ENCODE measurements at places on chromosomes 7 and 10.

- DNase-seq: no peak
These were observed 29.7 kb downstream of the ANXA8 start for GRCh38 chr10:47454008-47454779.

GRCh38 chr7:128384726-128385125 is 23.2 kb upstream of the PRRT4 start:
- DNase-seq: no peak

DNA sequence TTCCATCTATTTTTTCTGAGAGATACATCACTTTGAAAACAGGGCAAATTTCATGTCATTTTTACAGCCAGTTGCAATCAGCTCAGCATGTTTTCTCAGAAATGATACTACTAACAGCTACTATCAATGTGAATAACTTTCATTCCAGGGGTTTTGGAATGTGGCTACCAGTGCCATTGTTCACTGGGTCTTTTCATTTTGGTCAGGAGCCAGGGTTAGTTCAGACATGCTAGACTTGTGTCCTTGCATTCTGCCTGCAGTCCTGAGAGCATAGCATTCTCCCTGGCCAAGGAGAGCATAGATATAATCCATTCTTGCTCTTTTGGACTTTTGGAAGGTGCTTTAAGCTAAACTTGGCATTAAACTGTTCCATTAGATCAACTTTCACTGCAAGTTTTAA is 160.9 kb upstream of the NEBL start:
- DNase-seq: no peak

DNA sequence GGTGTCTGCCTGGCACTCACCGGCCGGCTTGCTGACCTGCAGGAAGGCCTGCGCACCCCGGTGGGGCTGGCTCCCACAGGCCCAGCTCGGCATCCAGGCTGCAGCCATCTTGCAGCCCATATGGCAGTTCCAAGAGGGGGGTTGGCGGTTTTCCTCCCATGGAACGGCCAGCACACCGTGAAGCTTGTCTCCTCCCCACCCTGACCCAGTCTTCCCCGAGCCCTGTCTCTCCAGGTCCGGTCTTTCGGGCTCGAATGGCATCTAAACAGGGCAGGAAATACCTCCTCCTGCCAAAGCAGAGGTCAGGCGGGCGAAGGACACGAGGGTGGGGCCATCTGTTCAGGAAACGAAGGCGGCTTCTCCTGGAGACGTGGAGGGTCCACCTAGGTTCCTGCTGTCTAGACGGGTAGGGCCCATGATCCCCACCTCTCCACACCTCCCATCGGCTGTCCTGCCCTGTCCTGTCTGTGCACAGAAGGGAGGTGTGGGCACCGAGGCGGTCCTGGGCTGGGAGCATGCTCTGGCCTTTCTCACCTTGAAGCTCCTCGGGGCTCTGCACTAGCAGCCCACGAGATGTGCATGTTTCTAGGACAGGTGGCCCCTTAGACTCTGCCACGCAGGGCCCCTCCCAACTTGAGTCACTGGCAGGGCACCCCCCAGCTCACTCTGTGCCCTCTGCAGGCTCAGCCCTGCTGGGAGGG is 113.7 kb upstream of the DIP2C start:
- DNase-seq: no peak

GRCh38 chr10:13457958-13458686 is 70.7 kb downstream of the BEND7 start:
- no peak for DNase-seq

DNA sequence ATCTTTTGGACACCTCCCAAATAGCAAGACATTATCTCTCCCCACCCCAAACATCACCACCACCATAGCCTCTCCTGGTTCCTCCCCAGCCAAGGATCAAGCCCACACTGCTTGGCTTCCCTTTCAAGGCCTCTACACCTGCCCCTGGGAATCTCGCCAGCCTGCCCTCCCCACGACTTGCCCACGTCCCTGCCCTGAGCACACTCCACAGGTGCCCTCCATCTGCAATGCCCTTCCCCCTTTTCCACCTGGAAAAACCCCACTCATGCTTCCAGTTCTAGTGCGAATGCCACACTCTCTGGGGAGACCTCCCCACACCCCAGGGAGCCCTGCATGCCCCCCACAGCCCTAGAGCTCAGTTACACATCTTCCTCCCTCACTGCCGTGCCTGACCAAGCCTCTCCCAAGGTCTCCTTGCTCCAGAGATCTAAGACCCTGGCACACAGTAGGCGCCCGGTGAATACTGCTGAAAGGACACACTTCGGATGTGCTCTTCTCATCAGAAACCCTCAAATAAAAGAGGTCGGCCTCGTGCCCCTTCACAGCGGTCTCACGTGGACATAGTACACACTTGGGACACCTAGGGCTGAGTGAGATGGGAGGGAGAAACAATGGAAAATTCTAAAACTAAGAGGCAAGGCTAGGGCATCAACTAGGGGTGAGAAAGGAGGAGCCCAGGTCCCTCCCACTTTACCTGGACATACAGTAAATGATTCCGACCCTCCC is 91.4 kb downstream of the DLG5 start:
- DNase-seq: no peak

- no peak for DNase-seq
These were observed 37.9 kb downstream of the BAMBI start for GRCh38 chr10:28715246-28715645.

DNA sequence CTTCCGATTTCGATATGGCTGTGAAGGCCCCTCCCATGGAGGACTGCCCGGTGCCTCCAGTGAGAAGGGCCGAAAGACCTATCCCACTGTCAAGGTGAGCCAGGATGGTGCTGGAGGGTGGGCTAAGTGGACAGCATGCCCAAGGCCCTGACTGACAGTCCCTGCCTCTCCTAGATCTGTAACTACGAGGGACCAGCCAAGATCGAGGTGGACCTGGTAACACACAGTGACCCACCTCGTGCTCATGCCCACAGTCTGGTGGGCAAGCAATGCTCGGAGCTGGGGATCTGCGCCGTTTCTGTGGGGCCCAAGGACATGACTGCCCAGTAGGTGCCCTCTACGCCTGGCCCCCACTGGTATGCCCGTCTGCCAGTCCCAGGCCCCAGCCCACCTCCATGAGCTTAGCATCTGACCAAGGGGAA is 1.2 kb downstream of the NFKB2 start:
- no peak for DNase-seq

DNA sequence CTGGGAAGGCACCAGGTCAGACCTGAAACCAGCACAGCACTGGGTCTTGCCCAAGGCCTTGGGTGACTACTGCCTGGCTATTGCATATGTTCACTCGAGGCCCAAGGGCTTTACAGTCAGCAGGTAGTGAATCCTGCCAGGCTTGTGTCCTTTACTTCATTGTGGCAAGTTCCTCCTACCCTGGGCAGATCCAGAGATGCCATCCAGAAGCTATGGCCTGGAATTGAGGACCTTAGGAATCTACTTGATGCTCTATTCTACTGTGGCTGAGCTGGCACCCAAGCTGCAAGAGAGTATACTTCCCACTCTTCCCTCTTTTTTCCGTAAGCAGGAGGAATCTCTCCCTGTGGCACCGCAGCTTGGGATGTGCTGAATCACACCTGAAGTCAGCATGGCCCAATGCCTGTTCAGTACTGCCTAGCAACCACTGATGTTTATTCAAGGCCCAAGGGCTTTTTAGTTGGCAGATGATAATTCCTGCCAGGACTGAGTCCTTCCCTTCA is 246.7 kb upstream of the CTBP2 start:
- no peak for DNase-seq

DNA sequence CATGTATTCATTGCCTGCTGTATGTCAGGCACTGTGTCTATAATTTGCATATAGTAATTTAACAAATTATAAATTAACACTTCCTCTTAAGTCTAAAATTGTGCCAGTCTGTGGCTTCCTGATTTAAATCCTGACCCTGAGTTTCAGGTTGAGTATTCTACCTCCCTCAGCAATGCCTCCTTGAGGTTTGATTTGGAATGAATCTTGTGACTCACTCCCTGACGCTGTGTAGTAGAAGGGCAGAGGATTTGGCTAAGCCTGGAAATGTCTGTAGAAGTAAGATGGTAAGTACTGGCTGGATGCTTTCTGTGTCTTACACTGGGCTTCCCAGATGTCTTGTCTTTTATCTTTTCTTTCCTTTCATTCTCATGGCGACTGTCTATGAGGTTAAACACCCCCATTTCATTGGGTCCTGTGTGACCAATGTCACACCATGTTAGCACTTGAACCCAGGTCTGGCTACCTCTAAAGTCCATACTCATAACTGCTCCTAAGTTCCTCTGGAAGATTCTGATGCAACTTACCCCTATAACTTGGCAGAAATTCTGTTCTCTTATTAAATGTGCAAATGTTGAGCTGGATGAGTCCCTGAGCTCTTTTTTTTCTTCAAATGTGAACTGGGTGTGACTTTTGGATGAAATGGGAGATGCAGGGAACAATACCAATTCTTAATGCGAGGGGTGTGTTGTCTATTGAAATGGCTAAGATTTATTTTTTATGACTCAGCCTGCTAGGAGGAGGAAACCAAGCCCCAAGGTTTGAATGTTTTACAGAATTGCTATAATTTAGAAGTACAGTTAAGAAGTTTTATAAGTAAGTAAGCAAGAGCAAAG is 48.5 kb downstream of the PLCE1 start:
- no peak for DNase-seq
